ENCODE measurements at places on chromosomes 5 and 9.
A peak's percentile ranks its signal among the peaks of the same experiment; 100 is the strongest.

GRCh38 chr5:141506381-141507155 is 17.7 kb downstream of the PCDHGC5 start:
- no peak for DNase-seq

GRCh38 chr5:133120156-133120750 is 68.4 kb downstream of the HSPA4 start:
- no peak for DNase-seq

GRCh38 chr5:83031381-83031780 is 45.8 kb downstream of the TMEM167A start:
- DNase-seq, result no peak

GRCh38 chr5:140205952-140206351 is 31.0 kb downstream of the CYSTM1 start:
- no peak for DNase-seq

DNA sequence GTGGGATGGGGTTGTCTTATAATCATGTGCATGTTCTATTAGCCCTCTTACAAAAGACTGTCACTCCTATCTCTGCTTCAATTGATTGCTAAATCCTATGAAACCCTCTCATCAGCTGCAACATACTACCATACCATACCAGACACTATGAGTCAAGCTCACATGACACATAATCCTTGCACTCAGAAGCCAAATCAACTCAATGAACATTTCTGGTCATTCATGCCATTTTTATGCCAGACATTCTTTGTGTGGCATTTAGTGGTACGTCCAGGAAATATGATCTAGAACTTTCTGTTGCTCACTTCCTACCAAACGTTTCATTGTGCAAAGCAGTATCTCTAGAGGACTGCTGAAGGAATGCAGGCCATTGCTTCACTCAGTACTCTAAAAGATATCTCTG is 159.2 kb upstream of the GNA14 start:
- DNase-seq, result no peak

GRCh38 chr5:122129306-122129705 is at the start of gene ZNF474:
ZNF474 (plus strand) TSS chr5:122129546; CDS start chr5:122151991, 22,445 bp downstream.
- no peak for DNase-seq

DNA sequence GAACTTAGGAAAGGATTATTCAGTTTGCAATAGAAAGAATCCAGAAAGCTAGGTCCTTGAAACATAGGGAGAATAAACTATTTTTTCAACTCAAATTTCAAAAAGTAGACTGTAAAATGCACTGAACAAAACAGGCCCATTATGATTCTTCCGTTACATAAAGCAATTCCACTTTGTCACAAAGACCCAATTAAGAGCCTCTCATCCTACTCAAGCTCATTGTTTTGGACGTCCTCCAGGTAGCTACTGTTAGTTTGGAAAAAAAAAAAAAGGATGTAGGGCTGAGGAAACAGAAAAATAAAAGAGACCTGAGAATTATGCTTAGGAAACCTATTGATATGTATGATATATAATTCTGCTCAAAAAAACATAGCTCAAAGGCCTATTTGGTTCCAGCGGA is 74.0 kb downstream of the DIRAS2 start:
- DNase-seq, result no peak

- DNase-seq, result no peak
Measured at GRCh38 chr5:34051374-34051980, 8.5 kb upstream of the C1QTNF3 start.

GRCh38 chr9:42396318-42396717 is 212.9 kb downstream of the SPATA31A6 start:
- DNase-seq, result no peak

DNA sequence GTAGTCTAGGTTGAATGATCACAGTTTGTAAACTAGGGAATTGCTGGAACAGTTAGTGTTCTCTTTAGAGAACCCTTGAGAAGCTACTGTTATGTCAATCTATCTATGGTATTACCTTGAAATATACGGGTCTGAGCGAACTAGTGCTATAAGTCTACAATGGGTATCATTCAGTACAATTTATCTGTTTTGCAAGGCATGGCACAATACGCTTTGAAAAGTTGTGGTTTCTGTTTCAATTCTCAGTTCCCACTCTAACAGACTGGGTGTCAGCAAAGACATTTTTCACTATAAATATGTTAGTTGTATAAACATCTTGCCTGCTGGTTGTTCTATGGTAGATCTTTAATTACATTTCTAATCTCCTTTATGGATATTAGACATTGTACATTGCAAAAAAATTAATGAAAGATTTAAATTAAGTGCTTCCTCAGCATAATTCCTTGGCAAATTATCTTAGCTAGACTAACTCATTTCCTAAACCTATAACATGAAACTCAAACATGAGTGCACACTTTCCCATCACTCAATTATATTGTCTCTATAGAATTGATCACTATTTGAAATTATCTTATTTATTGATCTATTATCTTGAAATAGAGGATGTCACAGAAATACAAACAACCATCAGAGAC is 24.9 kb upstream of the SLCO6A1 start:
- DNase-seq, result no peak

- DNase-seq, result no peak
Measured at GRCh38 chr5:34053571-34054399, 10.8 kb upstream of the C1QTNF3 start.

DNA sequence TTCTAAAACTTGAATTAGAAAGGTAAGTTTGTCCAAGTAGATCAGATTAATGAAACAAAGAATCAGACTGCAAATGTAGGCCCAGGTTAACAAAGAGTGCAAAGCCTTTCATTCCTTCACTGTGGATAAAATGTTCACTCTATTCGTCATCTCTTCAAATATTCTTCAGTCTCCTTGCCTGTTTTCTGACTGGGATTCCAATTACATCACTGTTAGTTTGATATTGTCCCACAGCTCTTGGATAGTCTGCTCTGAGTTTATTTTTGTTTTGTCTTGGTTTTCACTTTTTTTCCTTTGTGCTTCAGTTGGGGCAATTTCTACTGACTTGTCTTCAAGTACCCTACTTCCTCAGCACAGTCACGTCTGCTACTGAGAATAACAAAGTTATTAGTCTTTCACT is 38.5 kb upstream of the GZMA start:
- no peak for DNase-seq

- DNase-seq, result no peak
Measured at GRCh38 chr5:73706963-73707362, 81.0 kb downstream of the ARHGEF28 start.

GRCh38 chr5:60101573-60101972 is 208.0 kb upstream of the PDE4D start:
- DNase-seq, result no peak

- DNase-seq, result no peak
Measured at GRCh38 chr5:132901036-132901435, 27.6 kb downstream of the LEAP2 start.

DNA sequence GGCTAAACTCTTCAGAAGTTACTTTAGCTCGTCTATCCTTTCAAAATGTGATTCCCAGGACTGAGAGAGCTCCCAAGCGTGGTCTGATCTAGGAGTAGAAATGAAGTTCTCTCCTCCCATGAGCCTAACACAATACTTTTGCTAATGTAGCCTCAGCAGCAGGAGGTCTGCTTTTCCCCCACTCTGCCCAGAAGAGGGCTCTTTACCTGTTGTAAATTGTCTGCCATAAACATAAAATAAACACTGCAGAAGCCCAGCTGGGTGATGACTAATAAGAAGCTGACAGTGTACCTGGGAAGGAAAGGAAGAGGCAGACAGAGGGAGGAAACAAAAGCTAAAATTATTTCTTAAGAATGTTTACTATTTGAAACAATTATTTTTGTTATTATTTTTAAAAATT is 15.4 kb downstream of the SLC36A3 start:
- DNase-seq, result no peak

GRCh38 chr9:16213781-16214515 is 656.5 kb downstream of the BNC2 start:
- DNase-seq, result peak; percentile 72

DNA sequence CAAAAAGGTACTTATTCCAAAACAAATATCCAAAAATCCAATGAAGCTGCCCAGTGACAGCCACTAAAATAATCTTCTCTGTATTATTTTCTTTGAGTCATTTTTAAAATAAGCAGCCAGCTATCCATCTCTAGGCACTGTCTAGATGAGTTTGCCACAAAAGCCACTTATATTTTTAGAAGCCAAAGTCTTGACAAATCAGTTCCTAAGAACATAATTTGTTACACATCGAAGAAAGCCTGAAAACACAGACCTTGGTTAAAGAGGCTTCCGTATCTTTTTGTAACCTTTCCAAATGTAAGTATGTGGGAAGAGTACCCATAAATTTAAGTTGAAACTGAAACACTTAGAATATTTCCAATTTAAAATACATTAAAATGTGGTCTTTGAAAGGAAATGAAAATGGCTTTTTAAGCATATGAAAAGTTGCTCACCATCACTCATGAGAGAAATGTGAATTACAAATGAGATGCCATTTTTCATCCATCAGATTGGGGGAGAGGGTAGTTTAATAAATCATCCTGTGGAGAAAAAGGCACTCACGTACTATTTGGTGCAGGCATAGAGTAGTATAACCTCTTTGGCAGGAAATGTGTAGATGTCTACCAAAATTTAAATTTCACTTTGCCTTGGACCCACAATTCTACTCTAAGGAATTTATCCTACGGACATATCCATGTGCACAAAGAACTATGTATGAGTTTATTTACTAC is 180.4 kb downstream of the MLLT3 start:
- DNase-seq, result no peak

- DNase-seq, result no peak
Measured at GRCh38 chr9:15146268-15146700, 160.7 kb downstream of the TTC39B start.

- no peak for DNase-seq
Measured at GRCh38 chr5:146109379-146109778, 4.0 kb upstream of the PLAC8L1 start.

DNA sequence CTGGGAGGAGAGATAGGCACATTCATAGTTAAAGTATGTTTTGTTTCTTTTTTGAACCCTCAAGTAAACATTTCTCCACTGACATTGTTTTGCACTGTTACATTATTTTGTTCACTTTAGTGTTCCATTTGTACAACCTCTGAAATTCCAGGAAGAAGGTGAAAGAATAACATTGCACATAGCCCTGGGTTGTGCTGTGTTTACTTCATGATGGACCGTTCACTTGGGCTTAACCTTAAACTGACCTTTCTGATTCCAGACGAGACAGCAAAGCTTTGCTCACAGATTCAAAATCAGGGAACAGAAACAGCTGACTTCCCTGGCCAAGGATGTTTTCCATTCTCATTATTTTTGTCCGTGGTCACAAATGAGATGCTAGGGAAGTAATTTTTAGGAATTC is 42.8 kb upstream of the GDNF start:
- DNase-seq, result no peak

DNA sequence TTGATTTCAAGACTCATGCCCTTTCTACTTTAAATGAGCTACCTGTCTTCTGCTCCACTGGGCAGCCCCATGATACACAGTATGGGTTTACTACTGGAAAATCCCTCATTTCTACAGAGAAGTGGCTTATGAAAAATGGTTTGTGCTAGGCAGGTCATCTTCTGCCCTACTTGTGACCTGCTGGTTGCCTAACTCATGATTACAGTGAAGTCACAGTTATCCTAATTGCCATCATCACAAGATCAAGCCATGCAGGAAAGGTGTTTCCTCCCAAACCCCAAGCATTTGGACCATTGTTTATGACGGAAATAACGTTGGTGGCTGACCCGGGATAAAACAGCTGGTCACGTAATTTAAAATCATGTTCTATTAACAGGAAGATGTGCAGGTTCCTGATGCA is 330.6 kb downstream of the ACTL7B start:
- DNase-seq, result no peak

DNA sequence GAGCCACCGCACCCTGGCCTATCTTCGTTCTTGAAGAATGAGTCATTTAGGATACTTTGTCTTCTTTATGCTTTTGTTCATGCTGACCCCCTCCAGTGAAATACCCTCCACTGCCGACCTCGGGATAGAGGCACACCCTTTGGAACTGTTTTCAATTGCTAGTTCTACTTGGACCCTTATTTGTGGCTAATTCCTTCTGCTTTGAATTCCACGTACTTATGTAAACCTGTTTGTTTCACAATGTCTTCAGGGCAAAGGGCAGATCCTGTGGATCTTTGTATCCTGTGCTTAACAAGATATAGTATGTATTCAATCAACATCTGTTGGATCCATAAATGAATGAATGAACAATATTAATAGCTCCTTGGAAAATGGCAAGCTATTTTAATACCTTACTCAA is 19.6 kb upstream of the AOPEP start:
- DNase-seq, result no peak

- no peak for DNase-seq
Measured at GRCh38 chr5:61274511-61274911, 57.5 kb upstream of the ZSWIM6 start.

- DNase-seq, result no peak
Measured at GRCh38 chr5:148352696-148353095, 17.3 kb downstream of the SPINK9 start.

GRCh38 chr5:170681013-170681433 is 102.5 kb upstream of the GABRP start:
- peak; percentile 22 for DNase-seq

GRCh38 chr5:67963789-67964519 is 251.6 kb upstream of the PIK3R1 start:
- DNase-seq, result no peak

Data from right cardiac atrium (tissue), 5 donors.